ENCODE measurements at places on chromosomes 4 and X.

DNA sequence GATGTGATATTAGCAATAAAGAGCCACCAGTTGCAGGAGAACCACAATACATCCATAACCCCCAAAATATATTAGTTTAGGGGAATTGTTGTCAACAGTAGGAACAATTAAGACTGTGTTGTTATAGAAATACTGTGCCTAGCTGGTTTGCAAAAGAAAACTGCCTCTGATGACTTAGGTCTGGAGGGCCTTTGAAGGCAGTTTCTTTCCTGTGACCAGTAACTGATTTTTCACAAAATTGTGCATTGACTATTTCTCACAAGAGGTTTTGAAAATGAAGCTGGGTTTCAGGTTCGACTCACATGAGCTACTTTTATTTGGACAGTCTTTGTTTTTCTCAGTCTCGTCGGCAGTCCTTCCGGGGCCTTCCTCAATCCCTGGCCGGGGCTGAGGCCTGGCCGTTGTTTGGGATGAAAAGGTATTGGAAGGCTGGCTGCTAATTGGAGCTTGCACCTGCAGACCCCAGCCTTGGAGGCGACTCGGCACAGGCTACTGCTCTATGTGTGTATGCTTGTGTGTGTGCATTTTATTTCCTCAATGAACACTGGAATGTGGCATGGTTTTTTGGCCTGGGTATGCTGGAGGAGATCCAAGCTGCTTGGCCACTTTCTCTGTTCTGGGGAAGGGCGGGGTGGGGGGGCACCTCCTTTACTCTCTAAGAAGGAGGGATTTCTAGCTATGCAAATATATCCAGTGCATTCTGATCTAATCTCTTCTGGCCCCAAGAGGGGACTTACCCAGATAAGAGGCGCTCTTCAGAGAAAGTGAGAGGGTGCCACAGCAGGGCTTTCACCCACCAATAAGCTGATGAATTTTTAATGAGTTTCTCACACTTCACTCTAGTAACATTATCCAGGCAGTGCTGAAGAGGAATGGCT is 49.5 kb upstream of the LNX1 start:
- no peak for DNase-seq

DNA sequence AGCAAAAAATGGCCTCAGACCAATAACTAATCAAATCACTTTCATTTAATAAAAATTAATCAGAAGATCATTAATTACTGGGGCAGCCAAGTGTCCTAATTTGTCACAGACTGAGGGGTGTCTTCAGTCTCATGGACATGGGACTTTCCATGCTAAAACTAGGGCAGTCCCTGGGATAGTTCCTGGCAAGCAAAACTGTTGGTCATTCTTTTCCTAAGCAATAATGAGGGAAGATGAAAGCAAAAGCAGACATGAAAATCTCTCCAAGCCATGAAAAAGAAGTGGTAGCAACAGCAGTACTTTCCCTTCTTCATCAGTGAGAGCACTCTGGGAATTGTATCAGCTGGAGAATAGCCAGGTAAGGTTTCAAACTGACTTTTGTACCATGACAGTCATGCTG is 3.7 kb upstream of the ANTXR2 start:
- no peak for DNase-seq

DNA sequence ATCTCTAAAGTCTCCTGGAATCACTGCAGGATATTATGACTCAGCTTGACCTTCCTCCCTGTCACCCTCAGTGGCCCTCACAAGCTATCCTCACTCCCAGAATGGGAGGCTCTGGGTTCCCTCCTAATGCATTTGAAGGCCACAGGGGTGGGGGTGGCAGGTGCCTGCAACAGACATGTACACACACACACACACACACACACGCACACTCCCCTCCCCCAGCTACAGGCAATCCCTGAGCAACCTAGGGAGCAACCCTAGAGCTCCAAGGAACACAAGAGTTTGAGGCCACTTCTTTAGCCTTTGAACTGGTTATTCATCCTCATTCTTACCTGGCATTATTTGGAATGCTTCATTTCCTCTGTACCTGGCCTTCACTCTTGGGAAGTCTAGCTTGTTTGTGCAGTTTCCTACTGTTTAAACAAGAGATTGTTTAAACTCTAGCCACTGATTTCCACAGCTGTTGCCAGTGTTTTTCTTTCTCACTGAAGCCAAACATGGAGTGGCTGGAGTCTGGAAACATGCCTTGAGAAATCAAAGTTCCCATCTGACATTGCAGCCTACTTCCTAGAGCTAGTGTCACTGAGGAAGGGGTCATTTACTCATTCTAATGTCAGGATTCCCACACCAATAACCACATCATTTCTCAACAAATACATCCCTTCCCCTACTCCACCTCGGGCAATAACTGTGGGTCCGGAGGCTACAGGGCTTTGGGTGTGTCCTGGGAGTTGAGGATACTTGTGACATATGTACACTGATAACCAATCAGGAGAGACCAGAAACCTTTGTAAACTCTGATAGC is 37.7 kb downstream of the MAOA start:
- DNase-seq = no peak

DNA sequence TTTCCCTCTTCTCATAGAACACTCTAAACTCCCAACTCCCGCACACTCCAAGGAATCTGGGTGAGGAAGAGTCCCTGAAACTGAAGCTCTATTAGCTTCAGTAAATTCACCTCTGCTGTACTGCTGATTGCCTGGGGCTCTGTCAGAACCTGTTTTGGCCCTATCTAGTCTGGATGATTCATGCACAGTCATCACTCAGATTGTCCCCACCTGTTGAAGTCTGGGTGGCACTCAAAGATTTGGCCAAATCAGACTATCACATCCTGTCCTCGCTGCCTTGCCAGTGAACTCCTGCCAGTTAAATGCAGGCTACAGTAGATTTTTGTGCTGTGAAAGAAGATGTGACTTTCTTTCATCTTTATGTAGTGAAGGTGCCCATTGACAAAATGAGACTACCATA is 63.5 kb upstream of the EMCN start:
- no peak for DNase-seq

GRCh38 chr4:150126864-150127203 is 48.6 kb downstream of the DCLK2 start:
- no peak for DNase-seq

- DNase-seq = no peak
Observed at GRCh38 chr4:40857956-40858355, 108.2 kb downstream of the NSUN7 start.

GRCh38 chr4:90476019-90476418 is 348.8 kb downstream of the CCSER1 start:
- DNase-seq = no peak

DNA sequence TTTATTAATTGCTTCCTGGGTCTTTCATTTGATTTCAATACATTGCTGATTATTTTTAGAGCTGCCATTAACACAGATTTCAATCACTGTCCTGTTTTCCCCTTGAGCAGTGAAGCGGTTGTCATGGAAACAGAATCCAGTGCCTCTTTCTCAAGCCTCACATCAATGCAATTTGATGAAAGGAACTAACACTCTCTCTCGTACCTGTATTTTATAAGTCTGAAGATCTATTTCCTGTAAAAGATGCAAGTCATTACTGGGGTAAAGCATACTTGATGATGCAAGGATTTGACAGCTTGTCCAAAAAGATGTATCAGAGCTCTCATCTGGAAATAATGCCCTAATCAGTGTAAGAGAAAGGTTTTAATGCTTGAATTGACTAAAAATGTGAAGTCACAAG is 17.9 kb upstream of the GASK1B start:
- DNase-seq = no peak

DNA sequence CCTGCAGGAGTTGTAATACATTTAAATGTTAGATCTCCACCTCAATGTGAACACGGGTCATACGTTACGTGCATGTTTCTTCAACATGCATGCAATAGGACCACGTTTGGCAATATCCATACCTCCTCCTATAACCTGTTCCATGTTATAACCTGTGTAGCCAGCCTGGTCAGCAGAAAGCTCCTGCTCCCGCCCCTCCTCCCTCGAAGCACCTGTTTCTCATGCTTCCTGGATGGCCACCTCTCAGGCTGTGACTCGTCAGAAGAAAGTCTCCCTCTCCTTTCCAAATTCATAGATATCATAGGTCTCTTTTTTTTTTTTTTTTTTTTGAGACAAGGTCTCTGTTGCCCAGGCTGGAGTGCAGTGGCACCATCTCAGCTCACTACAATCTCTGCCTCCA is 96.5 kb downstream of the HMX1 start:
- DNase-seq = no peak

DNA sequence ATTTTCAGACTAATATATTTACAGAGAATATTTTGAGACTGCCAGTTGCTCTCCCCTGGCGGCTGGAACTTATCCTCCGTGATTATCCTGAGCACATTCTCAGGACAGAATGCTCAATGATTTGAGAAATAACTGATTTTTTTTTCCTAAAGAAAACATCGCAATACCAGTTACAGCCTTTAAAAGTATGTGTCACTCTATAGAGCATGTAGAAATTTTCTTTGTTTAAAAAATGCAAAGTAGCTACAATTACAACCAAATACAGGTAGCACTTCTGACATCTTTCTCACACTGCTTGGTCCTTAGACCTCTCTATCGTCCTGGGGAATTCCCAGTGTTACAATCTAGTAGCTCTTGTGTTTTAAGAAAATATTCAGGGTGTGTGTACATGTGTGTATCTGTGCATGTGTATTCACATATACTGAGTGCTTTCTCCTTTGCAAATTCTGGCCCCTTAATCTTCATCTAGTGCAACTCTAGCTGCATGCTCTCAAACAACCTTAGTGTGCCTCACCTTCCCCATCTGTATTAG is 13.8 kb downstream of the APBB2 start:
- DNase-seq = no peak

DNA sequence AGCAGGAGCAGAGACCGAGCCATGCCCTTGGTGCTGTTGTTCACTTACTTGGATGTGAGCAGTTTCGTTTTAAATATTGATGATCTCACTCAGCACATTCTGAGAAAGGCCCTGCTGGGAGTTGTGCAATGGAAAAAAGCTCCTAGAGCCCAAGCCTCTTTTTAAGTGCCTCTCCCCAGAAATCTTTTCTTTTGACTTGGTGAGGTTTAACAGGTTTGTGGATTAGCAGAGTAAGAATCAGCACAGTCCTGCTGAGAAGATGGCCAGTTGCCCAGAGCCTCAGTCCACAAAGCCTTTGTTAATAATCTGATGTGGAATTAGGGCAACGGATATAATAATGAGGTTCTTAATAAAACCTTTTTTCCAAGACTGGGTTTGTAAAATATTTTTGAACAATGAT is 157.5 kb upstream of the ATP6AP2 start:
- no peak for DNase-seq

- DNase-seq = no peak
Observed at GRCh38 chrX:109952985-109953905, 49.7 kb upstream of the TMEM164 start.

DNA sequence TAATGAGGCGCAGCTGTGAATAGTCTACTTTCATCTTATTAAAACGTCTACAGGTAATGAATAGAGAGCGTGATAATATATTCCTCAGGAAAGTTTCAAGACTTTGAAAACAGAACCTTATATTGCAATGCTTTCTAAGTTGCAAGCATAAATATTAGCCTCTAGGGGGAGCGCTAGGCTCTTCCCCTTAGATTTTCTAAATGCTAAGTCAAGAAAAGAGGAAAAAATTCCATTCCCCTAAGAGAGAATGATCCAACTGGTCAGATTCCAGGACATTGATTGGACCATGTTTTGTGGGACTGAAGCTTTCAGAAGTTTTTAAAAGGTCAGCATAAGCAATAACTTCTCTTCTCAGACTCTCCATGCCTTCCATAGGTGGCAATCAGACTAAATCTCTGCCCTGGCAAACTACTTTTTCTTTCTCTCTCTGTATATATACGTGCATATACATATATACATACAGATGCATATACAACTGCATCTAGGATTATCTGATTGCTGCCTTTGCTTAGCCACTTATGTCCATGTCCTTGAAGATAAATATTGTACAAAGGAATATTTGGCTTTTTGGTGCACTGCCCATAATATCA is 492.9 kb downstream of the INPP4B start:
- DNase-seq = peak; percentile 50

DNA sequence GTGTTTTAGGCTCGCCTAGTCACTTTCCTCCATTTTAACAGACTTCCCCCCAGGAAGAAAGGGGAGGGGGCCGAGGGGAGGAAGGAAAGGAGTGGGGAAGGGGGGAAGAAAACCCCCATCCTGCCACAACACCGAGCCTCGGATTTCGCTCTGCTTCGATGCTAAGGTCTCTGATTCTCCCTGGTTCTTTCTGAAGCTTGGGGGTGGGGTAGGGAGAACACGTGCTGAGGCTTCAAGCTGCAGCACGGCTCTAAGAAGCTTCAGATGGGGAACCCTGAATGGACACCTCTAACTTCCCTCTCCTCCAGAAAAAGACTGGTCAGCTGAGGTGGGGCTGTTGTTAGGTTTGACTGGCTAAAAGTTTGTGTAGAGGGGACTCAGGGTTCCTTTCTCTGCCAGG is 61.8 kb downstream of the RHOH start:
- DNase-seq = no peak

DNA sequence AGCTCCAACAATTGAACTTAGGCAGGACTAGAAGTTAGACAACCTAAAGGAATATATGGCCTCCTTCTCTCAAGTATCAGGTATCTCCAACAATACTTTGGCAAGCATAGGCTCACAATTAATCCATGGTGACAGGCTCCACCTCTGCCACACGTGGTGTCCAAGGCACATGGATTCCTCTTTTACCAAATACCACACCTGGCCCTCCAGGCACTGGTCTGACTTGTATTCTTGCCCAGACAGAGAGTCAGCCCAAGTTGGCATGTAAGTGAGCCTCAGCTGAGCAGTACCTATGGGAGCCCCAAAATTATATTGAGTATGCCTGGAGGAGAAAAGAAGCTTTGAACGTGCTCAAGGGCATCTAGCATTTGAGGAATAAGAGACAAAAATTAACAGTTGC is 19.6 kb downstream of the SRPX2 start:
- DNase-seq = no peak

GRCh38 chrX:143669395-143669794 is 33.5 kb upstream of the SLITRK4 start:
- DNase-seq = no peak

DNA sequence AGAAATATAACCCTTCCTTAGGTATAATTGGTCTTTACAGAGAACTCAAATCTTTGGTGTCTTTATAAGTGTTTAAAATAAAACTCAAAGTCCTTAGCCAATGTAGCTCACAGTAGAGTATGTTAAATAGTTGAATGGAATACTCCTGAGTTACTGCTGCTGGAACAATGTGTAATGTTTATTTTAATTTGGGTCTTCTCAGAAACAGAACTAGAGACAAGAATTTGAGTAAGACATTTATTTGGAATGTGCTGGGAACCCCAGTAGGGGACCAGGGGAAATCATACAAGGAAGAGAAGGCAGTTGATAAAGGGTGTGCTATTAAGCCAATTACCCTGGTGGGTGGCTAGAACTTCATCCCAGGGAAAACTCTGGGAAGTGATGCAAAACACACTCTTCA is 240.4 kb upstream of the LDB2 start:
- no peak for DNase-seq

GRCh38 chrX:22220941-22221340 is 51.8 kb upstream of the CBLL2 start:
- peak; percentile 23 for DNase-seq

GRCh38 chr4:143202824-143203223 is 18.1 kb downstream of the USP38 start:
- no peak for DNase-seq

DNA sequence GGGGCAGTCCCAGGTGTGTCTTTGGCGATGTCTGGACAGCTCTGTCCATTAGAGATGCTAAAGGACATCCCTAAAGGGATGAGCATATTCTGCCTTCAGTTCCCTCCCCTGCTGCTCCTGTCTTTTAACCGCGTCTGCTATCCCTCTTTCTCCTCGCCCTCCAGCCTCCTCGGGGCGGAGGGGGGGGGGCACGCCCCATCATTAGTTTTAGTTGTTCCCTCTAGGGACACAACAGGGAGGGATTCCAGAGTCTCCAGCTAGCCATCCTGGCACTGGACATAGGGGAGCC is 1.1 kb downstream of the MSL3 start:
- no peak for DNase-seq

Data from GM04504 (cell line).